ENCODE measurements at places on chromosomes 3 and 15. TPM values are rescaled to one million over a fixed set of nuclear protein-coding genes. Genes with fewer than 3 reads are reported as not detected.

- DNase-seq: no peak
These were observed 25.8 kb downstream of the TIMP4 start for GRCh38 chr3:12132881-12133280.

- no peak for DNase-seq
These were observed 12.4 kb downstream of the SLC2A2 start for GRCh38 chr3:171013822-171014748.

- no peak for DNase-seq
These were observed 373.3 kb upstream of the RBMS3 start for GRCh38 chr3:28907616-28908015.

DNA sequence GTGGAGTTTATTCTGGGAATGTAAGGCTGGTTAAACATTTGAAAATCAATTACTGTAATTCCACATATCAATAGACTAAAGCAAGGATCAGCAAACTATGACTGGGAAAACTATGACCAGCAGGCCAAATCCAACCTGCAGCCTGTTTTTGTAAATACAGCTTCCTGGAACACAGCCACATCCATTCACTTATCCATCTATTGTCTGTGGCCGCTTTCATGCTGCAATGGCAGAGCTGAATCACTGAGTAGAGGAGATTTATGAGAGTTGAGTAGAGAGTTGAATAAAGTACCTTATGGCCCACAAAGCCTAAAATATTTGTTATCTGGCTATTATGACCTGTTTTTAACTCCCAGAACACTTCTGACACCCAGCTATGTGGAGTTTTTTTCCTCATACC is 12.2 kb downstream of the MYLK start:
- DNase-seq: no peak

DNA sequence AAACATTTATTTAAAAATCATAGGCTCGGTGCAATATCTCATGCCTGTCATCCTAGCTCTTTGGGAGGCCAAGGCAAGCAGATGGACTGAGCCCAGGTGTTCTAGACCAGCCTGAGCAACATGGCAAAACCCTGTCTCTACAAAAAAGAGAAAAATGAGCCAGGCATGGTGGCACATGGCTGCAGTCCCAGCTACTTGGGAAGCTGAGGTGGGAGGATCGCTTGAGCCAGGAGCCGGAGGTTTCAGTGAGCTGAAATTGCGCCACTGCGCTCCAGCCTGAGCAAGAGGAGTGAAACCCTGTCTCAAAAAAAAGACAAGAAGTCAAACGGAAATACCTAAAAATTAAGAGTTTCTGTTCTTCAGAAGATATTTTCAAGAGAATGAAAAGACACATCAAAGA is 122.3 kb downstream of the RSL24D1 start:
- DNase-seq: no peak

GRCh38 chr3:46671541-46672348 is 21.7 kb downstream of the ALS2CL start:
- no peak for DNase-seq

OR5K2 gene
- total RNA-seq: not detected

PSTPIP1 gene
- total RNA-seq: 6.3 TPM

ASB14 gene
- not detected for total RNA-seq

Measured in mucosa of descending colon (tissue), 3 donors.